ENCODE measurements at places on chromosomes 7 and 10.

DNA sequence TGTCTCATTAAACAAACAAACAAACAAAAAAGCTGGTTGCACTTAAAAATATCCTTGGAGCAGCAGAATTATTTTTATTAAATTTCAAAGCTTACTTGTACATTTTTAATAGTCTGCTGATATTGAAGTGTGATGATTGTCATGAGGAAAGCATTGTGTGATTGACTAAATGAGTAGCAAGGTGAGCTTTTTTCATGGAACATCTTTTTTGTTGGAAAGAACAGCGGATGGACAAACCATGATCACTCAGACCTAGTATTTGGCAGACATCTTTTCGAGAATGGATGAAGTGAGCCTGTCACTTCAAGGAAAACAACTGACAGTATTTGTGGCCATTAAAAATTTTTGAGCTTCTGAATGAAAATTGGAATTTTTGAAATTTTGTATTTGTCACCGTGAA is 5.7 kb upstream of the CALML3 start:
- no peak for DNase-seq

DNA sequence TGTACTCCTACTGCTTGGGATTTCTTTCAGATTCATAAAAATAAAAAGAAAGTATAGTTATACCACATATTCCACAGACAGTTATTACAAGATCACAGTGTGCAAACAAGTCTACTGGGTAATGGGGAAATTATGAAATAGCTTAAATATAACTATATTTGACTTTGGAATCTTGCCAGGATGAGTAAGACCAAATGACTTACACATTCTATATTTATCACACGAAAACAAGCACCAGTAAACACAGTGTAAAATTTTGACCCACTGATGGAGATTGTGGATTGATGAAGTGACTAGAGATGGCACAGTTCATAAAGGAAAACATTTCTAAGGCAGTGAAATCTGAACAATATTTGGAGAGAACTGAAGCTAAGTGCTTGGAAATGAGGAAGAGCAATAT is 339.7 kb downstream of the THSD7A start:
- DNase-seq: no peak

DNA sequence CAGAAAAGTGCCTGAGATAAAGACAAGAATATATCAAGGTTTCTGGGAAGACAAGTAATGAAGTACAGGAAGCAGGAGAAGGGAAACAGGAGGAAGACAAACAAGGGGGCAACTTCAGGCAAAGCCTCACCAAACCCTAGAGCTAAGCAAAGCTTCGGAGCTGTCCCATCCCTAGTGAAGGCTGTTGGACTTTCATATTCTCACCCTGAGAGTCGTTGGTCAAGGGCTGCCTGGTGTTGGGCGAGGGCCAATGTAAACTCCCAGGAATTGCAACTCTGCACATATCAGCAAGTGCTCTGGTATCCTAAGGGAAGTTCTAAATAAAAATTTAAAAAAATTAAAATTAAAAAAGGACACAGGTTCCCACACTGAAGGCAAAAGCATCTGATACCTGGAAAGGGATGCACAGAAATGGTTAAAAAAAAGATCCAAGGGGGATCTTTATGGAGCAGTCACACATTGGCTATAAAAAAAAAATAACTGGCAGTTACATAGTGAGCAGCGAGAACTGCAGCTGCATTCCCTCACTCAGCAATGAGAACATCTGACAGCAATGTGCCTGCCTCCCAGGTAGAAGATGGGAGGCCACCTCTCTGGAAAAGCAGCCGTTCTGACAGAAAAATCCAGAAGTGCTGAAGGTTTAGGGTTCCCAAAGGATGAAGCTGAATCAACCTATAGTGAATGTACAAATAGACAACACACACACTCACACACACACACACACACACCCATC is 304.7 kb downstream of the WDR11 start:
- DNase-seq: no peak

- no peak for DNase-seq
Measured at GRCh38 chr10:27345455-27345920, 104.9 kb upstream of the ACBD5 start.

DNA sequence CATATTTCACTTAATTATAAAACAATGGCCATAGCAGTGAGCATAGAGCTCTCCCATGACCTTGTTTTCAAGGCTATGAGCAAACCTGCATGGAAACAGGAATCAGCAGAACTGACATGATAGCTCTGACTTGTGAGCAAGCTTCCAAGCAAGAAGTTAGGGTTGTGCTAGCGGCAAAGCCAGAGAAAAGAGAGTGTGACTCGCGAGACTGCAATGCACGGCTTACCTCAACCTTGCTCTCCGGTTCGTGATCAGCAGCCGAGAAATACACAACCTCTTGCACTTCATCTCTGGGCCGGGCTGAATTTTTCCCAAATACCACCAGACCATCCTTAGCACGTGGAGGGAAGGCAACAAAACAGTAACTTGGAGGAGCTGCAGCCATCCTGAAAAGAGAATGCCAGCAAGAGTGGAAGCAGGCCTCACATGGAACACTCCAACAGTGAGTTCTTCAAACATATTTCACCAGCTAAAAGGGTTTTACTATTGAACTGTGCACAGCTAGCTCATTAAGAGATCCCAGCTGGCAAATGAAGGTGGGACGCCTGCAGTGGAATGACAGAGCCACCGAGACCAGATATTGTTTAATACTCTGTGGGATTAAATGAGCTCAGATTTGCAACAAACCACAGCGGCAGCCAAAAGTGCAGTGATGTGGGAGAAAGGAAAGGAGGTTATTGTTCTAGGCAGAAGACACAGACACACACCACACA is 20.8 kb downstream of the SCRN1 start:
- no peak for DNase-seq

DNA sequence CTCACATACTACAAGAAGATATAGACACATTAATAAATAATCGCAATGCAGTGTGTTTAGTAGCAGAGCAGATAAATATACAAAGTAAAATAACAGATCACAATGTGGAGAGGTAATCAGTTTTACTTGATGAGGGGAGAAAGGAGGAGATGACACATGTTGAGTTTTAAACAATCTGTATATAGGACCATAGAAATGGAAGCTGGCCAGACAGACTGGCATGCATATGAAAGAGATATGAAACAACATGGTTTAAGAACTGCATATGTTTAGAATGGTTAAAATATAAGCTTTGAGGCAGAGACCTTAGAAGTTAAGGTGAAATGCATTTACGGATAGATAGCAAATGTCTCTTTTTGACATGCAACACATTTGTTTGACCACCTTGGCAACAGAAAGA is 19.8 kb upstream of the CCDC7 start:
- no peak for DNase-seq

- DNase-seq: peak; percentile 99
Measured at GRCh38 chr7:100586266-100587025, at the start of gene FBXO24. FBXO24 (plus strand) TSS chr7:100586328; CDS start chr7:100586626, 298 bp downstream.

DNA sequence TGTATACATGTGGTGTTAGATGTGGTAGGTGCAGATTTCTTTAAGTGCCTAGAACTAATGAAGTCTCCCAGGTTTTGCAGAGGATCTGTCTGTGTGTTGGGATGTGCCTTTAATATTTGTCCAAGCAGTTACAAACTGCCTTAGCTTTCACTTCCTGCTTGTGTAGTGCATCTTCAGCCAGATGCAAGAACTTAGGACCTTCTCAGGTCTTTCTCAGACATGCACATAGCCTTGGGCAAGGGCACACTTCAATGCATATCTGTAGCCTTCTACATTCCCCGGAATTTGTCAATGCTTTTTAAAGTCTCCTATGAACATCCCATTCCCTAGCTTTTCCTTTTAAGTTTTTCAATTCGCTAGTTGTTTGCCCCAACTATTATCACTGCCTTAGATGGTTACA is 47.2 kb upstream of the SLC39A12 start:
- no peak for DNase-seq

GRCh38 chr7:42219447-42219846 is 17.6 kb downstream of the GLI3 start:
- no peak for DNase-seq

DNA sequence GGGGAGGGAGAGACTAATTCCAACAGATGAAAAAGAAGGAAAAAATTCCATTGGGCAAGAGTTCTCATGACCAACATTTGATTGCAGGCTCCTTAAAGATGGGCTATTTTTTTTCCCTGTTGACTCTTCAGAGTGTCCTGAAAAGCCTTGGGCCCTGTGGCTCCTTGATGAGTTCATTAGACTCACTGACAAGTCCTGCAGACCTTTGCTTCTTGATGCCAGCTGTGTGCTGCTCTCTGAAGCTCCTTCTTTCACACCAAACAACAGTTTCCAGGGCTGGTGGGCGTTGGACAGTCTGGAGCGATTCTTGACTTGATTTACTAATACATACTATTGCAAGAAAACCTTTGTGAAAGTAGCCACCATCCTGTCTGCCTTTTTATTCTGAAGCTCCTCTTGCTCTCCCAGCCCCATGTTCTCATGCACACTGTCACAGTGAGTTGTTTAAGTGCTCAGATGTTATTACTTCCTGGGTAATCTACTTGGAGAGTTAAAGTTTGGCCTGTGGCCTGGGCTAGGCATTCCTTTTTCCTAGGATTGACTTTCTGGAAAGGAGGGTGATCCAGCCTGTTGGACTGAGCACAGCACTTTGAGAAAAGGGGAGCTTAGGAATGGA is 250.3 kb downstream of the PTEN start:
- DNase-seq: no peak

DNA sequence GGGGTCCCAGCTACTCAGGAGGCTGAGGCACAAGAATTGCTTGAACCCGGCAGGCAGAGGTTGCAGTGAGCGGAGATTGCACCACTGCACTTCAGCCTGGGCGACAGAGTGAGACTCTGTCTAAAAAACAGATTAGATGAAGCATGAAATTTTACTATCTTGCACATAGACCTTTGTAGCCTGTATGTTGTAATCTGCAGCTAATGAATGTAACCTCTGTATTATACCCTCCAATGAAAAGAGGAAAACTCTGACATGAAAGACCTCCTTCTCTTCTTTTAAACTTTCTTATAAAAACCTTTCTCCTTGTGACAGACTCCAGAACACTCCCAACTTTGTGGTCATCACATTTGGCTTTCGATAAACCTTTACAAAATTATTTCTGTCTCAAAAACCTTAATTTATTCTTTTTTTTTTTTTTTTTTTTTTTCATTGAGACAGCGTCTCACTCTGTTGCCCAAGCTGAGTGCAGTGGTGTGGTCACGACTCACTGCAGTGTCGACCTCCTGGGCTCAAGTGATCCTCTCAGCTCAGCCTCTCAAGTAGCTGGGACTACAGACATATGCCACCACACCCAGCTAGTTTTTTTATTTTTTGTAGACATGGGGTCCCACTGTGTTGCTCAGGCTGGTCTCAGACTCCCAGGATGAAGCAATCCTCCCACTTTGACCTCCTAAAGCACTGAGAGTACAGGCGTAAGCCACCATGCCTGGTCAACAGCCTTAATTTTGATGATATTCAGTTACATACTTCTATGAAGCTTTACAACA is 97.4 kb downstream of the SVOPL start:
- no peak for DNase-seq

- no peak for DNase-seq
Measured at GRCh38 chr7:85464042-85464651, 277.3 kb upstream of the SEMA3D start.

- DNase-seq: no peak
Measured at GRCh38 chr7:7688310-7688709, 30.1 kb downstream of the RPA3 start.

- no peak for DNase-seq
Measured at GRCh38 chr7:28779954-28780353, 178.2 kb downstream of the TRIL start.

- no peak for DNase-seq
Measured at GRCh38 chr7:131945313-131945911, 389.0 kb upstream of the PODXL start.

- DNase-seq: no peak
Measured at GRCh38 chr7:41656366-41656765, 46.5 kb downstream of the INHBA start.

GRCh38 chr7:141704741-141705140 is 2.8 kb upstream of the DENND11 start:
- DNase-seq: no peak

GRCh38 chr7:66970310-66970709 is 25.1 kb downstream of the SBDS start:
- no peak for DNase-seq

- no peak for DNase-seq
Measured at GRCh38 chr10:87558333-87558732, 53.6 kb downstream of the MINPP1 start.

GRCh38 chr10:46542567-46543465 is 13.6 kb downstream of the GPRIN2 start:
- no peak for DNase-seq

GRCh38 chr10:68647672-68648341 is 73.2 kb upstream of the CCAR1 start:
- no peak for DNase-seq

DNA sequence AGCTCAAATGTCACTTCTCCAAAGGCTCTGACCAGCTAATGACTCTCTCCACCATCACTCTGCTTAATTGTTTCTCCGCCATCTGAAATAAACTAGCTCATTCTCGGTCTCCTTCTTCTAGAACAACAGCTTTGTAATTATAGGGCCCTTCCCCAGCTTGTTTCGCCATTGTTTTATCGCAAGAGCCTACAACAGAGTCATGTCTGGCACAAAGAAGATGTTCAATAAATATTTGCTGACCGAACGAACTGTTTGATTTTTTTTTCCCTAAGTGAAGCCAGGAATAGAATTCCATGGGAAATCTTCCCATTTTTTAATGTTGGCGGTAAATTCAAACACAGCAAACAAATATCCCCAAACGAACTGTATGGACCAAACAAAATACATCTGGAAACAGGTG is 63.8 kb upstream of the NMT2 start:
- DNase-seq: no peak

GRCh38 chr10:12705943-12706342 is 295.6 kb downstream of the CCDC3 start:
- DNase-seq: no peak

DNA sequence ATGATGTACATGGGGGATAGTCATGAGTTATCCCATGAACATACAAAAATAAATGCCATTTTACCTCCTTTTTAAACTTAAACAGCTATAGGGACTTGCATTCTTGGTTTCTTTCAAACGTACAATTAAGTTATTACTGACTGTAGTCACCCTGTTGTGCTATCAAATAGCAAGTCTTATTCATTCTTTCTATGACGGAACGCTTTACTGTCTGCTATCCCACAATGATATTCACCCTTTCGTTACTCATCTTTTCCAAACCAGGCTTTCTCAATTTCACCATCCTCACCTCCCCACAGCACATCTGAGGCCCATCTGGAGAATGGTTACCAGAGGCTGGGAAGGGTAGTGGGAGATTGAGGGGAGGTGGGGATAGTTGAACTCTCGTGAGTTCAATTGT is 218.8 kb downstream of the PHF14 start:
- no peak for DNase-seq

DNA sequence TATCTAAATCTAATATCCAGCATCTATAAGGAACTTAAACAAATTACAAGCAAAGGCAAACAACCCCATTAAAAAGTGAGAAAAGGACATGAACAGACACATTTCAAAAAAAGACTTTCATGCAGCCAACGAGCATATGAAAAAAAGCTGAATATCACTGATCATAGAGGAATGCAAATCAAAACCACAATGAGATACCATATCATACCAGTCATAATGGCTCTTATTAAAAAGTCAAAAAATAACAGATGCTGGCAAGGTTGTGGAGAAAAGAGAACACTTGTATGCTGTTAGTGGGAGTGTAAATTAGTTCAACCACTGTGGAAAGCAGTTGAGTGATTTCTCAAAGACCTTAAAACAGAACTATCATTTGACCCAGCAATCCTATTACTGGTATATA is 334.4 kb upstream of the CACNA2D1 start:
- DNase-seq: no peak
